Activated CD4-positive, alpha-beta T cell treated with anti-CD3 and anti-CD28 coated beads, Interleukin-2, amount 50 U/mL, for 1 hour (primary cell): ENCODE measurements at places on chromosomes 16 and 17.
A peak's percentile ranks its signal among the peaks of the same experiment; 100 is the strongest.

GRCh38 chr17:31488264-31488981, 96.9 kb downstream of the RAB11FIP4 start:
- DNase-seq: peak; percentile 40

DNA sequence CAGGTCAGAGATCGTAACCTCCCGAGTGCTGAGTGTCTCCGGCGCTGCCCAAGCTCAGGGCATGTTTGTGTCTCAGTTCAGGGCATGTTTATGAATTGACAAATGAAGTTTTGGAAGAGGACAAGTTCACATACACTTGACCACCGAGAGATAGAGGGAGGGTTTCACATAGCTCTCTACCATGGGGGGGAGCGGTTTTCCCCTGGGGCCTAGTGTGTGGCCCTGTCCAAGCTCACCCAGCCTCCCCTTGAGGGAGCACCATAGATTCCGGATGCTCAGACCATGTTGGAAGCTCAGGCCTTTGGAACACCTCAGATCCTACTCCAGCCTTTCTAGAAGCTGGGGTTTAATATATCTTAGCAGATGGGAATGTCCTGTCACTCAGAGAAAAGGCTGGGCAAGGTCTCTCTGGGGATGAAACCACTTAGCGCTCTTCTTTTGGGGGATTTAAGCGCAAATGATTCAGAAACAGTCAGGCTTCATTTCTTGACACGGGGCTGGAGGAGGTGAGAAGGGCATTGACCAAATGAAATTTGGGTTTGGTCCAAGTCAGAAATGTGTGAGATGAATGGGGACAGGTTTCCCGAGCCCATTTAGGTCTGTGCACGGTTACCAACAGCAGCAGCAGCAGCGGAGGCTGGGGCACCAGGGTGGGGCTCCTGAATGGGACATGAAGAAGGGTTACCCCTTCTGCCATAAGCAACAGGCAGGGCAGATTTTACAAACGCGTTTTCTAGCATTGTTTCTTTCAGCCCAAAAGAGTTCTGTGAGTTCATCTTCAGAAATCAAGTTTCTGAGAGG, 96.6 kb downstream of the METRNL start:
- no peak for DNase-seq

- DNase-seq: no peak
Measured at GRCh38 chr16:162271-162991, 3.3 kb upstream of the HBM start.

DNA sequence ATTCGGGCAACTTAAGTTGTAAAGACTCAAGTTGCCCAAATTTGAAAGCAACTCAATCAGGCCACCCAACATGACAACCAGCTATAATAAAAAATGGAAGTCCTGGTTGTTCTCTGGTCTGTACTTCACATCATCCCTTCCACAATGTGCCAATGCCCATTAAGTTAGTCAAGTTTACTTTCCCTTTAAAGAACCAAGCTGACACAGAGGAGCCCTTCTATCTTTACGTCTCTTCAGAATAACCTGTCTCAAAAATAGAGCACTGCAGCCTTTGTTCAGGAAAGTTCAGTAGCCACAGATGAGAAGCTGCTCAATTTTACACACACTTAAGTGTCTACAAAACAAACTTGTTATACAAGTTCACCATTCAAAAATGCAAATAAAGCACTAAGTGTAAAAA, 75.1 kb upstream of the C17orf78 start:
- DNase-seq: no peak

GRCh38 chr16:10987361-10988163, 43.2 kb downstream of the CLEC16A start:
- no peak for DNase-seq

- no peak for DNase-seq
Measured at GRCh38 chr17:39659279-39660010, 5.7 kb upstream of the TCAP start.

GRCh38 chr16:85086347-85087291, 25.7 kb downstream of the CIBAR2 start:
- peak; percentile 79 for DNase-seq

- DNase-seq: no peak
Measured at GRCh38 chr16:87828071-87828906, 41.0 kb downstream of the SLC7A5 start.

DNA sequence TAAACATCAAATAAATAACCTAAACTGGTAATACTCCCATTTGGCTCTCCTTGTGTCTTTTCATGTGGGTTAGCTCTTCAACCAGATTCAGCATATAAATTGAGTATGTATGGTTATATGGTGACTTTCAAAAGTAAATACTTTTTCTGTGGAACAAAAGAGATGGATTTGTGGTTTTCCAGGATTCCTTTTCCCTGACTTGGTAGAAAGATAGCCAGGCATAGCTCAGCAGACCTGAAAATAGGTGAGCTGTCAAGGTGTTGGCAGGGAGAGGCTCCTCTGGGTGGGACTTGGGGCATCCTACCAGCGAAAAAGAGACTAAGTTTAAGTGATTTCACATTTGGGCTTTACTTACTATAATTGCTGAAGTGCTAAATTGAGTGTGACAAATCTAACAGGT, 80.3 kb downstream of the FTO start:
- DNase-seq: no peak

GRCh38 chr16:66959704-66960161, 1.3 kb upstream of the CES3 start:
- no peak for DNase-seq

DNA sequence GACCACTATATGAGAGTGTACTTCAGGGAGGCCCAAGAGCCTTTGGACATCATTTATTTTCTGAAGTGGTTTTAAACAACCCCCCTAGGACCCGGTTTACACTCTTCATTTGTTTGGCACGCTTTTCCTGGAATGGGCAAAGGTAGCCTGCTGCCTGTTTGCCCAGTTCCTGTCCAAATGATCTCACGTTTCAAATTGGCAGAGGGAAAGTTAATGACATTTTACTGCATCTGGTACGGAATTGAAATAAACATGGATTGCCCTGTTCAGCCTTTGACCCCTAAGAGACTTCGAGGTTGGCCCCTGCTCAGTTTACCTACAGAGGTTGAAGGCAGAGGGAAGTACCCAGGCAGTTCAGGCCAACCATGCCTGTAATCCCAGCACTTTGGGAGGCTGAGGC, 5.8 kb upstream of the RPRML start:
- DNase-seq: no peak

DNA sequence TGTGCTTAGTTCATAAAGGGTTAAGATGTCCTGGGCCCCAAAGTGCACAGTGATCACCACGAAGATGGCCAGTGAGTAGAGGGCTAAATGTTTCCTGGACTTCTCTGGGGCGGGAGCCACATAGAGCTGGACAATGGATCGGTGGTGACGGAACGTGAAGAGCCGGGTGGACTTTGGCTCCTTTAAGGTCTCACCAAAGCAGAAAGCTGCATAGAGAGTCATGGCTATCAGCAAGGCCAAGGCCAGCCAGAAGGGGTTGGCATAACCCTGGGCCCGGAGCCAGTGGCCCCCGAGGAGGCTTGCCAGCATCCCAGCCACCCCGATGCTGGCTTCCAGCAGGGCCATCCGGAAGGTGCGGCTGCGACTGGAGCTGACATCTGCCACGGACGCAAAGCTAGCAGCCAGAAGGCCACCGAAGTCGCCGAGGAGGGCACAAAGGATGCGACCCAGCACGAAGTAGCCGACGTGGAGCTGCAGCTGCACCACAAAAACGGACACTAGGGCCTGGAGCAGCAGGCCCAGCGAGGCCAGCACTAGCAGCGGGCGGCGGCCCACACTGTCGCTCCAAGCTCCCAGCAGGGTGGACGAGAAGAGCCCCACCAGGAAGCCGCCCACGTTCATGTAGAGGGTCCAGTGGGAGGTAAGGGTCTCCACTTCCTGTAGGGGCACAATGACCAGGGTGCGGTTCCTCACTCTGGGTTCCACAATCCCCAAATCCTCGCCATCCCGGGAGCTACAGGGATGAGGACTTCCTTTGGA, 1.0 kb downstream of the SLC46A1 start:
- DNase-seq: no peak

GRCh38 chr17:78383725-78384471, 5.4 kb downstream of the PGS1 start:
- DNase-seq: no peak

DNA sequence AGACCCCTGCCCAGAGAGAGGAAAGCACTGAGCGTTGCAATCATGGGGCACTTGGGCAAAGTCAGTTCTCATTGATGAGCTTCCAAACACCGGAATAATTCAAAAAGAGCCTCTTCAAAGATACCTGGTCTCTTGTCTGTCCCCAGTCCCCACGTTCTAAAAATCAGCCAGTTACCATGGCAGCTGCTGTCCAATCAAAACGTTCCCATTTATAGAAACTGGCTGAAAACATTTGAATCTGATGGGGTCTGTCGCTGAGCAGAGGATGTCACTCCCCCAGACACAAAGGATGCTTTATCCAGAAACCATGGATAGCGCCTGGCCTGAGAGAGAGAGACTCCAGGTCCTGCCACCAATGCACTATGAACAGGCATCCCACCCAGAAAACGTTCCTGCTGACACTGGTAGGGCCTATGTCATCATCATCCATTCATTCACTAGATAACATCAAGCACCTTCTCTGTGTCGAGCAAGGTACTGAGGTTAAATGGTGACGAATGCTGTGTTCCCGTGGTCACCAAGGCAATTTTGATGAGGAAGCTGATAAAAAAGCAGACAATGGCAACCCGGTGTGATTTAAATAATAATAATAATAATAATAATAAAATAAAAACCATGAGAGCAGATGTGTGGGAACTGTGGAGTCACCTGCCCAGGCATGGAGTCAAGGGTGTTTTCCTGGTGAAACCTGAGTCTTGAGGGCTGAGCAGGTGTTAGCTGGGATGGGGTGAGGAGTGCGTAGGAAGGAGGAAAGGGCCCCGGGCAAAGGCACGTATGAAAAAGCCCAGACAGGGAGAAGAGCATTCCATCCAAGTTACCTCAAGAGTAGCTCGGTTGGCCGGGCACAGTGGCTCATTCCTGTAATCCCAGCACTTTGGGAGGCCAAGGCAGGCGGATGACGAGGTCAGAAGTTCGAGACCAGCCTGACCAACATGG, 19.0 kb upstream of the CALB2 start:
- DNase-seq: no peak

DNA sequence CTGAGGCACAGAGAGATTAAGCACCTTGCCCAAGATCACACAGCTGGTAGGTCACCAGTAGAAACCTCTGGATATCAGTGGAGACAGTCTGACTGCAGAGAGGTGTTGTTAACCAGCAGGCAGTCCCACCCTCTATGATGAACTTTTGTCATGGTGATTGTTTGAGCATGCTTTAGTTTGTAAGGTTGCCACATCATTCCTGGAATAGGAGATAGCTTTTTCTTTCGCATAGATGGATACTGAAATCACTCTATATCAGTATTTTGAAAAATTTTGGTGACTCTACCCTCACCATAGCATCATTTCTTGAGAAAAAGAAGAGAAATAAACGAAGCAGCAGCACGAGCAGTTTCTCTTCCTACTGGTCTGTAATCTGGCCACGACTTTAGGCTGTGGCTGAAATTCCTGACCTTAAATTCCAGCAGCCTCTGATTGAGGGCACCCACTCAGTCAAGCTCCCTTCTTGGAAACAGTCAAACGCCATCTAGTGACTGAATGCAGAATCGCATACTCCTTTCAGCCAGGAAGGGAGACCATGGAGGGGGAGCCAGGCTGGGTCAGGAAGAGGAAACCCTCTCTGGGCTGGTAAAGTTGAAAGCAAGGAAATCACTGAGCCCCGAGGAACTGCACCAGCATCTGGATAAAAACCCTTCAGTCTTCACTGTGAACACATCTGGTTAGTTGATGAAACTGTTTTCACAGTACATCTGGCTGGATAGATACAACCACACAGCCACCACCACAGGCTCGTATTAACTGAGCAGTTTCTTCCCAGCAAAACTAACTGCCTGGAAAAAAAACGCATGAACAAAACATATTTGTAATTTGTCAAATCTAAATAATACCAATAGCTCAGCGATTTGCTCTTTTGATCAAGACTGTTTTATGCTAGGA, 108.5 kb upstream of the XYLT1 start:
- DNase-seq: peak; percentile 45

DNA sequence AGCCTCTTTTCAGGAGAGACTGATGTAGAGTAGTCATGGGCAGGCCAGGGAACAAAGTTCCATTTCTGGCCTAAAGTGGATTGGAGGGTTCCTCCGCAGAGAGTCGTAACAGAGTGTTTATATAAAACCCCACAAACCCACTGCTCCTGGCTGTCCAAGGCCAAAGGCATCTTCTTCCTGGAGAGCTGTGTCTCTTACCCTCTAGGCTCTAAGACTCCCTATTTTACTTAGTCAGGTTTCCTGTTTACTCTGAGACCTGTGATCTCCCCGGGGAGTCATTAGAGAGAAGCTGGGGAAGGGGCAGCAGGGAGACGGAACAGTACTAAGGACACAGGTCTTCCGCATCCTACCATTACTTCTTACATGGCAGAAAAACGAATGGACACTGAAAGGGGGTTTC, 69.5 kb downstream of the HIC1 start:
- no peak for DNase-seq

DNA sequence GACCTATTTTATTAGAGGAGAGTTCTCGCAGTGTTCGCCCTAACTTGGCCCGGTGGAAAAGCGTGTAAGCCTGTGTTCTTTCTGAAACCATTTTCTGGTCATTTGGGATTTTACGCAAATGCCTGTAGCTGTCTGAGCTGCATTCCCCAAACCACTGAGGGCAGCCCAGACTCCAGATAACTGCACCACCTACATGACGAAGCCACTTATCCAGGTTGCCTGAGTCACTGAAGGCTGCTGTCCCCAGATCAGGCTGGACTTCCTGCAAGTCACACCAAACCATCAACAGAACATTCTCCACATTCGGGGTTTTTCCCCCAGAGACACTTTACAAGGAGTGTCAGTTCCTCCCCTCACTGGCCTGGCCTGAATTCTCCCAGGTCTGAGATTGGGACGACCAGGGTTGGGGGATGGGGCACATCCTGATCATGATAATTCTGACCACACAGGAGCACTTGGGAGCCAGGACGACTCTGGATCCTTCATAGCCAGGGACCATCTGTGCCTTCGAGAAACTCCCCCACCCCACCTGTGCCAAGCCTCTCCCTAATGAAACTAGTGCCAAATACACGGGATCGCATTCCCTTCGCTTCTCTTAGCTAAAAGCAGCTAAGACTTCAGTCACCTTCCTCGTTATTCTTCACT, 2.3 kb downstream of the RPRML start:
- DNase-seq: no peak

DNA sequence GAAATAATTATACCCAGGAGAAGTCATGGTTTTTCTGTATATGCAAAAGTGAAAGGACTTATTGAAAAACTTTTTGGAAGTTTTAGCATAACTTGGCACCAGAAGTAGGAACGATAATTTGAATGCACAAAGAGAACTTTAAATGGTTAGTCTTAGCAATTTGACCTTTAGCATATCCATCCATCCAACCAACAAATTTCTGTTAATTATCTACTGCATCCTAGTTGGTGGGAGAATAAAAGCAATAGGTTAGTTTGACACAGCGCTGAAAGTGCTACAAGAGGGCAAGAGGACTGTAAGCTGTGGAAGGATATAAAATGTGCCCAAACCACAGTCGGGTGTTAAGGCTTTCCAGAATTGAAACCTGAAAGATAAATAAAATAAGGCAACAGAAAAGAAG, 17.6 kb downstream of the SPAG9 start:
- DNase-seq: no peak

GRCh38 chr17:67044940-67045339, 586 bp downstream of the CACNG1 start:
- DNase-seq: no peak
